ENCODE measurements at places on chromosomes 12 and 14.

- no peak for DNase-seq
Measured at GRCh38 chr14:68309616-68310015, 483.3 kb downstream of the ZFP36L1 start.

- no peak for DNase-seq
Measured at GRCh38 chr12:11884706-11885105, 186.0 kb upstream of the BCL2L14 start.

GRCh38 chr12:83573671-83574070 lies 887.0 kb downstream of the TMTC2 start:
- DNase-seq: no peak

DNA sequence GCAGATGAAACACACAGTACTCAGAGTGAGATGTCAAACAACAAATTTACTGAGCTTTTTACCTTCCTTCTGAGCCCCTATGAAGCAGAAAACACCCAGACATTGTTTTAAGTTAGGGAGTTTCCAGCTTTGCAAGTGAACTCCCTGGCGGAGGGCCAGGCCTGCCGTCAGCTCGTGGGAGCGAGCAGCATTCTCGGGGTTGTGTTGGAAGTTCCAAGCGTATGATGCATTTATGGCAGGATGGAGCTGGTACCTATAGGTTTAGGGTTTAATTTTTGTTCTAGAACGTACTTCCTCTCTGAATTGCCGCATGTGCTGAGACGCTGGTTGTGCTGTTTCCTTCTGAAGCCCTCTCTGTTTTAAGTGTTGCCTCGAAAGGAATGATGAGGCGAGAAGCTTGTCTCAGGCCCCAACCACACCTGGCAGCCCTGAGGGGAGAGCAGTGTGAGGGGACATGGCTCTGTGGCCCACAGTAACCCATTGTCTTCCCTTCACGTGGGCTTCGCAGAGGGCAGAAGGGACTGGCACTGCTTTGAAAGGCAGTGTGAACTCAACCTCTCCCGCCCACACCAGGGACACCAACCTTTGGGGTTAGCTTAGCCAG lies 76.6 kb downstream of the SSPN start:
- no peak for DNase-seq

GRCh38 chr14:85604714-85605113 lies 74.8 kb downstream of the FLRT2 start:
- no peak for DNase-seq
